ENCODE measurements at places on chromosomes 11 and 22. TPM values are rescaled to one million over a fixed set of nuclear protein-coding genes. Genes with fewer than 3 reads are reported as not detected.

The LGR4 gene
- 25.1 TPM for total RNA-seq

The PKNOX2 gene
- 2.0 TPM for total RNA-seq

The OR51I1 gene
- total RNA-seq, result not detected

The KCNK4 gene
- not detected for total RNA-seq

Measured in fibroblast of the aortic adventitia (primary cell).